Testis (tissue), 5 donors: ENCODE measurements at places on chromosomes 13 and 19. TPM values are rescaled to one million over a fixed set of nuclear protein-coding genes. Genes with fewer than 3 reads are reported as not detected.

DNA sequence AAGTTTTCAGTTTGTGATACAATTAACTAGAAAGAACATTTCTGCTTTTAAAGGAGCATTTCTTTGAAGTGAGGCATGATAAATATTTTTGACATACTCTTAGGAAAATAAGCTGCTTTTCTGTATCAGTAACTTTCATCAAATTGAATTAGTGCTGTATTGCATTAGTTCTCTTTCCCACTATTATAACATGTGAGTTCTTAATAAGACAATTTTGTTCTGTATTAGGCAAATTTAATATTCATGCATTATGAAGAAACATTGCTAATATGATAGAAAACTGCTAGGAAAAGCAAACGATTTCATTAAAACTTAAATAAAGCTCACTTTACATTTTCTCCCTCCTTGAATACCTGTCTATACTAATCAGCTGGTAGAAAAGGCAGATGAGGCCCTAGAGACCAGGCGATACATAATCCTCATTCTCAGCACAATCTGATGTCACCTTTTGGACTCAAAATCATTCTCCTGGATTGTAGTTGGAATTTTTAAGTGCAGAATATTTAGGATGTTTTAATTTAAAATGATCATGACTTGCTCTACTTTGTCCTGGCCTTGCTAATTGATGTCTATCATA is 1636.8 kb downstream of the PCDH9 start:
- no peak overlapping the region for H3K27ac ChIP-seq
- no peak overlapping the region for H3K4me3 ChIP-seq

DNA sequence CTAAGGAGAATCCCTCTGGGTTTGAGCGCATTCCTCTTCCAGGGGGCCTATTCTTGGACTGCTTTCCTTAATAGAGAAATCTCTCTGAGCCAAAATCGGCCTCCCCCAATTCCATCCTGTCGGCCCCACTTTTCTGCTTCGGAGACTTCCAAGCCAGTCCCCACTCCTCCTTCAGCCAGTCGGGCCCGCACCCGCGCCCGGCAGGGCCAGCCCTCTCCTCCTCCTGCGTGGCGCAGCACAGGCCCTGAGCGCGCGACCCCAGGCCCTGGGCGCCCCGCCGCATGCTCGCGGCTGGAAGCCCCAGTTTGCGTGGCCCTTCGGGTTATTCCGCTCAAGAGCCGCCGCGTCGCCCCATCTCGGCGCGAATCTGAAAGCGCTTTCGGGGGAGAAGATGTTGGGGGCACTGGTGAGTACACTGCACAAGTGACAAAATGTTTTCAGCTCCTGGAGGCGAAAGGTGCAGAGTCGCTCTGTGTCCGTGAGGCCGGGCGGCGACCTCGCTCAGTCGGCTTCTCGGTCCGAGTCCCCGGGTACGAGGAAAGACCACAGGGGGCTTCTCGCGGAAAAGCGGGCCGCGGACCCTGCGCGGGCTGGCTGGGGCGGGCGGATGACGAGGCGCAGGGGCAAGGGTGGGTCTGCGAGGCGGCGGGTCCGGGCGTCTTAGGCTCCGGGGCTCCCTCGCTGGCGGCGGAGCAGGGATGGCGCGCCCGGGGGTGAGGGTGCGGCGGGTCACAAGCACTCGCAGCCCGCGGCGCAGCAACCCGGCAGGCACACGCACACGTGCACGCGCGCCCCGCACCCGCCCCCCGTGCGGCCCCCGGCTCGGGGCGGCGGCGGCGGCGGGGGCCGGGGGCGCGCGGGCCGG is at the start of gene IL17D:
IL17D (plus strand) TSS at position 785 of the 865 bp plus-strand sequence. CDS start 303 bp downstream, outside the sequence.
- H3K27me3 ChIP-seq, result no peaks in the 10 kb centered on the region
- H3K4me3 ChIP-seq, result peak within 1 kb of the TSS; percentile 68
- no peak for DNase-seq
- no peaks in the 10 kb centered on the region for H3K36me3 ChIP-seq

DNA sequence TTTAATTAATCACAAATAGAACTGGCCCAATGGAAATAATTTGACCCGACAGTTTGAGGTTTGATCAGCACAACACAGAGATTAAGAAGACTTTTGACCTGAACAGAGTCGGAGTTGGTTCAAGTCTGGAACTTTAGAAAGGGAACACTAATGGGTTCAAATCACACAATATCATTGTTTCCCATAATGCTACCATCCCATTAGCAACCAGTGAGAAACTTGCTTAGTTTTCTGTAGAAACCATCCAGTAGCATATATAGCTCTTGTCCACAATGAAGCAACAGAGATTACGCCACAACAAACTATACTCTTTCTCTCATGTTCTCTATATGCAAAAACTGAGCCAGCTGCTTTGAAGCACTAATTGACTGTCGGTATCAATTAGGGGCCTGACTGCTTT is 376.9 kb upstream of the SPRY2 start:
- H3K4me3 ChIP-seq, result no peak overlapping the region
- no peak for DNase-seq
- no peaks in the 10 kb centered on the region for H3K27me3 ChIP-seq
- H3K36me3 ChIP-seq, result no peaks in the 10 kb centered on the region
- no peaks in the 10 kb centered on the region for H3K4me1 ChIP-seq

DNA sequence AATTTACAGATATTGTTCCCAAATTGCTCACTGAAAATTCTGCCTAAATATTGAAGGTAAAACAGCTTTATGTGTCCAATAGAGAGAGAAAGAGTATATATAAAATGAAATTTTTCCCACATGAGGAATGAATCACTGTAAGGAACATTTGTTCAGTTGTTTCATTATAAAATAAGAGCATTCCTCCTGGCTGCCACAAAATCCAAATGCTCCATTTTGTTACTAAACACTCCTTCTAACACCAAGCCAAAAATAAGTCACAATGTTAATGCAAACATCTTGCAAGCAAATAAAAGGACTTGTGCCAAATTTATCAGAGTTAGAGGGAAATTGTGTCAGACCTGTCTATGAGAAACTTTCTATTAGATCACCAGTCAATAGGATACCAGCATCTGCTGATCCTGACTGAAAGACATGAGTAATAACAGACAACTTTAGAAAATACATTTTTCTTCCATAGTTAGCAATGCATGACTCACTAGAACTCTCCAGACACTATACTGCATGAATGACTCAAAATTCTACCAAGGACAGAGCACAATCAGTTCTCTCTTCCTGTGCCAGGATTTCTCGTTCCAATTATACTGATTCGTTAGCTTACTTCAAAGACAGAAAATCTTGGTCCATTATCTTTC is 83.5 kb upstream of the FNDC3A start:
- no peak for DNase-seq
- no peak overlapping the region for H3K27ac ChIP-seq
- peaks cover 6% of the 10 kb centered on the region for H3K4me1 ChIP-seq
- H3K36me3 ChIP-seq, result no peaks in the 10 kb centered on the region

GRCh38 chr13:98585398-98585754 is 8.5 kb upstream of the STK24 start:
- H3K4me1 ChIP-seq, result peaks cover 3% of the 10 kb centered on the region
- no peak for DNase-seq
- no peak overlapping the region for H3K4me3 ChIP-seq
- no peak overlapping the region for H3K27ac ChIP-seq

DNA sequence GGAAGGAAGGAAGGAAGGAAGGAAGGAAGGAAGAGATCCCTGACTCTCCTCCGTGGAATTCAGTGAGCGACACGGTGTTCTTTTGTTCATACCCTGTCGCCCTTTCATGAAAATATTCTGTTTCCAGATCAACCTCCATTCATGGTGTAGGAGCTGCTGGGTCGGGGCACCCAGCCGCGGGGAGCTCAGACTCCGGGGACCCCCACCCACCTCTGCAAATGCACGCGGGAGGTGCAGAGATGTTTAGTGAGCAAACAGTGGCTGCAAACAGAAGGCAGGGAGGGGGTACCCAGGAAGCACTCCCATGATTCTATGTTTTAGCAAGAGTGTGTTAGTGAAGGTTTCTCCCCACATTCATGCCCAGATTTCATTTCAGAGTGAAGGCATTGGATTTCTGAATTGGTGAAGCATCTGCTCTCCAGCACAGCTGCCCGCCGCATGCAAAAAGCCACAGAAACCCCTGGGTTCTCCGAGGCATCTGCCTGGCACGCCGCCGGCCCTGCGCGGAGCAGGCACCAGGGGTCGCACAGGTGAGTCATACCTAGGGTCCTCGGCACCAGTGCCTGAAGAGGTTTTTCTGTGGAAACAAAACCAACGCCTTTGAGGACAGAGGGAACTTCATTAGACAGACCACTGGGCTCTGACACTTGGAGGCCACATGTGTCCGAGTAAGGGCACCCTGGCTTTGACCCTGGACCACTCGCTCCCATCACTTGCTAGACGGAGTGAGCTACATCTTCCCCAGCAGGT is 80.6 kb downstream of the ZNF557 start:
- H3K4me1 ChIP-seq, result no peaks in the 10 kb centered on the region
- H3K27ac ChIP-seq, result no peak overlapping the region
- H3K27me3 ChIP-seq, result no peaks in the 10 kb centered on the region
- no peaks in the 10 kb centered on the region for H3K36me3 ChIP-seq
- DNase-seq, result no peak
- no peak overlapping the region for H3K4me3 ChIP-seq

- H3K27me3 ChIP-seq, result no peaks in the 10 kb centered on the region
- no peaks in the 10 kb centered on the region for H3K4me1 ChIP-seq
- H3K36me3 ChIP-seq, result no peaks in the 10 kb centered on the region
Measured at GRCh38 chr19:18137657-18138339, 15.2 kb upstream of the PIK3R2 start.

GRCh38 chr13:25192489-25192888 is 20.4 kb upstream of the AMER2 start:
- H3K4me3 ChIP-seq, result no peak overlapping the region
- H3K27me3 ChIP-seq, result no peaks in the 10 kb centered on the region
- no peak for DNase-seq
- no peaks in the 10 kb centered on the region for H3K4me1 ChIP-seq
- no peak overlapping the region for H3K27ac ChIP-seq

GRCh38 chr19:41543582-41543981 is 32.4 kb upstream of the CEACAM21 start:
- no peak overlapping the region for H3K4me3 ChIP-seq
- H3K4me1 ChIP-seq, result no peaks in the 10 kb centered on the region
- no peak overlapping the region for H3K27ac ChIP-seq
- no peaks in the 10 kb centered on the region for H3K27me3 ChIP-seq

- H3K27ac ChIP-seq, result no peak overlapping the region
- peak overlapping the region; percentile 36 for H3K4me3 ChIP-seq
- H3K27me3 ChIP-seq, result no peaks in the 10 kb centered on the region
- peak; percentile 46 for DNase-seq
- H3K36me3 ChIP-seq, result no peaks in the 10 kb centered on the region
Measured at GRCh38 chr19:38304866-38305429, 897 bp downstream of the C19orf33 start.

DNA sequence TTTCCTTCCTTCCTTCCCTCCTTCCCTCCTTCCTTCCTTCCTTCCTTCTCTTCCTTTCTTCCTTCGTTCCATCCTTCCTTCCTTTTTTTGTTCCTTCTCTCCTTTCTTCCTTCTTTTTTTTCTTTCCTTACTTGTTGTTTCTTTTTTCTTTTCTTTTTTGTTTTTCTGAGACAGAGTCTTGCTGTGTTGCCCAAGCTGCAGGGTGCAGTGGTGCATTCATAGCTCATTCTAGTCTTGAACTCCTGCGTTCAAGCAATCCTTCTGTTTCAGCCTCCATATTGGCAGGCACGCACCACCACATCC is 5.5 kb upstream of the EEF2 start:
- H3K4me3 ChIP-seq, result no peak overlapping the region
- no peak overlapping the region for H3K27ac ChIP-seq
- no peaks in the 10 kb centered on the region for H3K27me3 ChIP-seq
- no peak for DNase-seq

GRCh38 chr13:106472621-106473020 is 62.8 kb downstream of the EFNB2 start:
- no peaks in the 10 kb centered on the region for H3K36me3 ChIP-seq
- DNase-seq, result no peak
- H3K27ac ChIP-seq, result no peak overlapping the region
- peaks cover 16% of the 10 kb centered on the region for H3K4me1 ChIP-seq

GRCh38 chr19:41239363-41239762 is 20.3 kb downstream of the AXL start:
- no peak for DNase-seq
- no peaks in the 10 kb centered on the region for H3K36me3 ChIP-seq
- H3K27ac ChIP-seq, result no peak overlapping the region
- no peaks in the 10 kb centered on the region for H3K4me1 ChIP-seq
- H3K4me3 ChIP-seq, result no peak overlapping the region
- H3K27me3 ChIP-seq, result no peaks in the 10 kb centered on the region

GRCh38 chr13:44437356-44438233 is 64.0 kb downstream of the SERP2 start:
- peak overlapping the region; percentile 97 for H3K27ac ChIP-seq
- H3K4me1 ChIP-seq, result peaks cover 28% of the 10 kb centered on the region
- DNase-seq, result no peak
- H3K4me3 ChIP-seq, result peak overlapping the region; percentile 76
- H3K27me3 ChIP-seq, result no peaks in the 10 kb centered on the region
- no peaks in the 10 kb centered on the region for H3K36me3 ChIP-seq

GRCh38 chr13:49418206-49418605 is 25.7 kb downstream of the CAB39L start:
- no peaks in the 10 kb centered on the region for H3K4me1 ChIP-seq
- H3K27me3 ChIP-seq, result no peaks in the 10 kb centered on the region
- DNase-seq, result no peak
- no peak overlapping the region for H3K27ac ChIP-seq
- H3K36me3 ChIP-seq, result no peaks in the 10 kb centered on the region
- H3K4me3 ChIP-seq, result no peak overlapping the region

The PTPRH gene
- total RNA-seq, result 11.3 TPM

DNA sequence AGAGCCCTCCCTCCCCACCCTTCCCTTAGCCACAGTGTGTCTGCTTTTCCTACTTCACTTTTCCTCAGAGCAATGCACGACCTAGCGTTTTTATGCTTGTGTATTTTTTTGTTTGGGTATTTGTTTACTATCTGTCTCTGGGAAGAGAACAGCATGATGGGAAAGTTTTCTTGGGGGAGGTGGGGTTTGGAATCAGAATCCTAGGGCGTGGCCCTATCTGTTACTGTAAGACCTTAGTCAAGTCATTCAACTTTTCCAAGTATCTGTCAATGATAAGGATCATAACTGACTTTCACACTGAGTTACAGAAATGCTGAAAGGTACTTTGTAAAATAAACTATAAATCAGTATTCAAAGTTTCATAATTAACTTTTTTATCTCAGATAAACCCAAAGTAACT is 146.3 kb upstream of the WASF3 start:
- H3K36me3 ChIP-seq, result no peaks in the 10 kb centered on the region
- H3K27ac ChIP-seq, result no peak overlapping the region
- no peaks in the 10 kb centered on the region for H3K27me3 ChIP-seq
- no peak for DNase-seq
- no peaks in the 10 kb centered on the region for H3K4me1 ChIP-seq
- no peak overlapping the region for H3K4me3 ChIP-seq

The CDADC1 gene
- total RNA-seq, result 18.5 TPM

DNA sequence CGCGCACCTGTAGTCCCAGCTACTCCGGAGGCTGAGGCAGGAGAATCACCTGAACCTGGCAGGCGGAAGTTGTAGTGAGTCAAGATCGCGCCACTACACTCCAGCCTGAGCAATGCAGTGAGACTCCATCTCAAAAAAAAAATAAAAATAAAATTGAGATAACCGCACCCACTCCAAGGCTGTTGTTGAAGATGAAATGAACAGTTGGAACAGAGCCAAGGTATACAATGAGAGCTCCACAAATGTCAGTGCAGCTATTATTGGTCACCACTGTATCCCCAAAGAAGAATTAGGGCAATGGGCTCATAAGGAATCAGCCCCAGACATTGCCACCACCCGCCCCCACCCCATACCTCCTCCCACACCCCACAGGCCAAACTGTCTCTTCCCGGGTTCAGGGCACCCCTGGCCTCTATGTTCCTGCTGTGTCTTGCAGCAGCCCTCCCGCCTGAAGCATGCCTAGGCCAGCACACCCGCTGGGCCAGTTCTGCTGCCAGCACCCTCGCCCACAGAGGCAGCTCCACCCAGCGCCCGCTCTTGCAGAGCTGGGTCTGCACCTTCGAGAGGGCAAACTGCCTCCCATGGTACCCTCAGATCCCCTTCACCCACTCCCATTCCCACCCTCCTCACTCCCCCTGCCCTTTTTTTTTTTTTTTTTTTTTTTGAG is 3.5 kb upstream of the S1PR5 start:
- DNase-seq, result no peak
- H3K27me3 ChIP-seq, result no peaks in the 10 kb centered on the region
- H3K36me3 ChIP-seq, result no peaks in the 10 kb centered on the region
